ENCODE measurements at places on chromosomes 2 and 18. TPM values are rescaled to one million over a fixed set of nuclear protein-coding genes. Genes with fewer than 3 reads are reported as not detected.
A peak's percentile ranks its signal among the peaks of the same experiment; 100 is the strongest.

PLCD4 gene
- not detected for polyA plus RNA-seq

BCL11A gene
- polyA plus RNA-seq: not detected

SGPP2 gene
- not detected for polyA plus RNA-seq

CGREF1 gene
- 0.88 TPM for polyA plus RNA-seq

DNA sequence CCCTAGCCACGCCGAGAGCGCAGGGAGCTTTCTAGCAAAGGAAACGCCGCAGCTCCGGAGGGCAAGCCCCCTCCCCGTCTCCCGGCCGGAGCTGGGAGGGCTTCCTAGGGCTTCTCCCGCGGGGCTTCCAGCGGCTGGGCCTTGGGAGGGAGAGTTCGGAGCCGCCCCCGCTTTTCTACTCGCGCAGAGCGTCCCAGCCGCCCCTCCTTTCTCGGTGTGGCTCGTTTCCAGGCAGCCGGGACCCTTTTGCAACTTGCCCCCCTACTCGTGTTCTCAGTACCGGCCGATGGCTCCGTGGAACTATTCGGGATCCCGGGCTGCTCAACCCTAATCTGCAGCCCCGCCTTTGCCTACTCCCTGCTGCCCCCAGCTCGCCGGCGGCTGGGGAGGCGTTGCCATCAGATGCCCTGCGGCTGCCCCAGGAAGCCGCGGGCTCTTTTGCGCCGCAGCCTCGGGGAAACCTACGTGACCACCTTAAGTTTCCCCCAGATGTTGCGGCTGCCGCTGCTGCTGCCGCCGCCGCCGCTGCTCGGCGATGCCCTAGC is 1.5 kb upstream of the NR4A2 start:
- peak; percentile 68 for DNase-seq

- no peak for DNase-seq
Measured at GRCh38 chr18:66931010-66931409, 327.1 kb upstream of the CDH19 start.

DNA sequence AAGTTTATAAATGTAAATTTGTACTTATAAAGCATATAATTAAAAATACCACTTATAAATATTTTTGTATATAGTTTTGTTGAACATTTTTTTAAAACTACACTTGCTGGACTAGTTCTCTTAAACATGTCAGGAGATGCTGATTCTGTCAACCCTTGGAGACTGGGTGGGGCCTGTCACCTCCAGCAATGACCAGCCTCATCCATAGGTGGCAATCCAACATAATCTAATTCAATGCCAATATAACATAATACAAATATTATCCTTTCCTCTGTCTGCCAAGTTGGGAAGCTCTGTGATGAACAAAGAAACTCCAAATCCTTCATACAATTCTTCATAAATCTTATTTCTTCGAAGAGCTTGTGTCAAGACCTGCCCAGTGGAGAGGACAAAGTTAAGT is 140.4 kb downstream of the RBMS1 start:
- no peak for DNase-seq

- no peak for DNase-seq
Measured at GRCh38 chr18:27964811-27965210, 212.1 kb downstream of the CDH2 start.

DNA sequence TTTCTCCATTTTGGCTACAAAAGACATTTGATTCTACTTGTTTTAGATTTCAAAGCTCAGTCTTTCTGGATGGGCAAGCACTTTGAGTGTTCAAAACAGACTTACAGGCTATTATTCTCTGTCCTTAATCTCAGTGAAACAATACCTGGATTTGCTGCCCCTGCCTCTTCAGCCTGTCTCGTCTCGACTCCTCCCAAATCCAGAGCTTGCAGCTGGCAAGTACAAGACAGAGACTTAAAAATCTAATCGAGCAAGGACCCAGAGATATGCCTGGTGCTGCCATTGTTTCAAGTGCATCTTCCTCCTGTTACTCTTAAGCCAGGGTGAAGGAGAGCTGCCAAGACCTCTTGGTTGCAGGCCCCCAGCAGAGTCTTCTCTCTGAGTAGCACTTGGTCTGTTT is 59.2 kb downstream of the LRRC30 start:
- no peak for DNase-seq

GRCh38 chr2:237603718-237604362 is 13.3 kb upstream of the RAB17 start:
- DNase-seq: no peak

- DNase-seq: no peak
Measured at GRCh38 chr2:202566286-202566685, 68.5 kb upstream of the FAM117B start.

DNA sequence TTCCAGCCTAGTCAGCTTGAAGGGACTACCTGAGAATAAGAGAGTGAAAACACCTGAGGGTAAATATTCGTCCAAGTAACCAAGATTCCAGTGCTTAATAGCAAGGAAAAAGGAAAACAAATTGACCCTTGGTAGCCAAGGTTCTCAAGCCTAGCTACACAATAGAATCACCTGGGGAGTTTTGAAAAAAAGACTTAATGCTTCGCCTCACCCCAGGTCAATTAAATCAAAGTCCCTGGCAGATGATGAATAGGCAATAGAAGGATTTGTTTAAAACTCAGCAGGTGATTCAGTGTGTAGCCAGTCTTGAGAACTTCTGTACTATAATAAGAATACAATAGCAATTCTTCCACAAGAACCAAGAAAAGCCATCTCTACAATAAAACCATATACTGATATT is 500.2 kb downstream of the XIRP2 start:
- no peak for DNase-seq

GRCh38 chr18:77055429-77056300 is 76.9 kb downstream of the MBP start:
- DNase-seq: no peak

DNA sequence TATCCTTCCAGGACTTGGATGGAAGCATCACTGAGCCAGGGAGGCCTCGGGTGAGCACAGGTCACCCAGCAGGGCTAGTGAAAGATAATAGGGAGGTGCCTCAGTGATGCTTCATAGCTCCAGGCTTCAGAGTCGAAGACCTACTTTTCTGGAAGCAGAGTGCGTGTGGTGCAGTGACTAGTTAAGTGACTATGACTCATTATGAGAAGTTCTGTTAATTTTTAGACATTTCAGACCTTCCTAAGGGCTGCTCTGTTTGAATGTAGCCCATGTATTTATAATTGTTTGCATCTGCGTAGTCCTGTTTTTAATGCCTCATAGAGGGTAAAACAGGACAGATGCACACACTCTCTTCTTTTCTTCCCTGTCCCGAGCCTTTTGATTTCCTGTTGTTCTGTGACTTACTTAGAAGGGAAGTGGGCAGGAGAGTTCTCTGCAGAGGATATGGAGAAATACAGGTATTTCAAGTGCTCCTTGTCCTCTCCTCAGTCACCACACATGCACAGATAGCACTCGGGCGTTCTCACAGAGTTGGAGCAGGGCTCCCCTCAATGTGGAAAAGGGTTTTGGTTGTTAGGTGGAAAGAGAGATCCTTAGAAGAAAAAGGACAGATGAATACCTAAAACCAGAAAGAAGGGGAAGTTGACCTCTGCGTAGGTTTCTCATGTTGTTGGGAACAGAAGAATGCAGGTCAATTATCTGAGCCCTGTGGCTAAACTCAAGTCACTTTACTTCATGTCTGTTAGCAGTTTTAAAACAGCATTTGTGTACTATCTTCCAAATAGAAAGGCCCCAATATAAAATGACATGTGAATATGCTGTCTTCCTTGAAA is 34.7 kb downstream of the RALB start:
- DNase-seq: no peak

DNA sequence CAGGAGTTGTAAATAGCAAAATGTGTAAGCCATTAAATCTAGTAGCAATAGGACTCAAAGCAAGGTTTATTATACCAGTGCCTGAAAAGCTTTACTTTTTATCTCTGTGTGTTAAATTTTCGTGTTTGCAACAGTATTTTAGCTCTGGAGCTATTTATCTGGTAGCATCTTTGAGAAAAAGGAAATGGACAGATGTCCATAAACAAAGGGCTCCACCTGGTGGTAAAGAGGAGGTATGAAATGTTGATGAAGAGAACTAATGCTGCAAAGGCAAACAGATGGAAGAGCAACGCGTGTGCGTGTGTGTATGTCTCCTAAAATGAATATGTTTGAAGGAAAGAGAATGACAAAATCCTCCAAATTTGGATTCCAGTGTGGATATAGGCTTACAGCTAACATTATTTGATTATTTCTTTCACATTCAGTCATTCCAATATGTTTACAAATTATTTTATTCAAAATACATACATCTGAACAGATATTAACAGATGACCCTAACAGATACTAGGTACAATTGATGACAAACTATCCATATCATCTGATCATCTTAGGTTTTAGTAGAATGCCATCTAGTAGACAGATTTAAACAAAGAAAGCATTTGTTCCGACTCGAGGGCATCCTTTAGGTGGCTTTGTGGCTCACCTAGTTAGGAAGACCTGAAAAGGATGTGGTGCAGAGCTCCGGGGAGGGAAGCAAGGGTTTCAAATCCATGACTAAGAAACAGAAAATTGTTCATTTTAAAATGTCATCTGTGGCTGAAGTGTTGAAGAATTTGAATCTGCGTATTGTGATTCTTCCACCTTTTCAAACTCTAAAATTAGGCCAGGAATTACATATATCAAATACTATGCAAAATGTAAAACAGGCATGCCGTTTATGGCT is 383.3 kb downstream of the MTX2 start:
- peak; percentile 66 for DNase-seq

DNA sequence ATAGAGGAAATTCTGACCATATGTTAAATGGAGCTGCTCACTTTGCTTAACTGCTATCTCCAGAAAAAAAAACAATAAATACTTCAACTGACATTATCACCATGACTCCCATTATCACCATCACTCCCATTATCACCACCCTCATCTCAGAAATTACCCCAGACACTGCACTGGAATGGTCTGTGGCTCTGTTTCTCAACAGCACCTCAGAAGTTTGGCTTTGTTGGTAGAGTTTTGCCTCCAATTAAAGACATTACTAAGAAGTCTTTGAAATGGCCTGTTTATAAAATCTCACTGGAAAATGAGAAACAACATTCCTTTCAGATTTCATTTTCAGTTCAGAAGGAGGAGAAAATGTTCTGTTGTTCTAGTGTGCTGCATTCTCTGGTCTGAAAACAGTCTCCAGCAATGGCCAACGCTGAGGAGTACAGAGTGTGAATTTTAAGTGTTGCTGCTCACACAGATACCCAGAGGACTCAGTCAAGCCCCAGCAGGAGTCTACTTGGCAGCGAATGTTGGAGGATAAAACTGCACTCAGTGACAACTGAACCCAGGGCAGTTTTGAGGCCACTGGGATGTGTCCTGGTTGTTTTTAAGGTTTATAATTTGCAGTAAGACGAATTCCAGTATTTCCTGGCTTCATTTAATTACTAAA is 364.5 kb upstream of the CDH2 start:
- DNase-seq: no peak

DNA sequence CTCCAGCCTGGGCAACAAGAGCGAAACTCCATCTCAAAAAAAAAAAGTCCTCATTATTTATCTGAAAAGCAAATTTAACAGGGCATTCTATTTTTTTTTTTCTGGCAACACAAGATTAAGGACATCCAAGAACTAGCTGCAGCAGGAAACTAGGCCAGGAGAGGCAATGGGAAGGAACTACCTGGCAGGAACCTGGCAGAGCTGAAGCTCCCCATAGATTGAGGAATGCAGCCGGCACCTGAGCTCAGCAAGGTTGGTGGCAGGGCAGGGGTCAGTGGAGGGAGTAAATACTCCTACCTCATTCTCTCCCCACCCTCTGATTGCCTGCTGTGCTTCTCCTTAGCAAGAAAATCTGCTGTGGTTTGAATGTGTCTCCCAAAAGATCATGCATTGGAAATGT is 30.4 kb upstream of the LAPTM4A start:
- no peak for DNase-seq

DNA sequence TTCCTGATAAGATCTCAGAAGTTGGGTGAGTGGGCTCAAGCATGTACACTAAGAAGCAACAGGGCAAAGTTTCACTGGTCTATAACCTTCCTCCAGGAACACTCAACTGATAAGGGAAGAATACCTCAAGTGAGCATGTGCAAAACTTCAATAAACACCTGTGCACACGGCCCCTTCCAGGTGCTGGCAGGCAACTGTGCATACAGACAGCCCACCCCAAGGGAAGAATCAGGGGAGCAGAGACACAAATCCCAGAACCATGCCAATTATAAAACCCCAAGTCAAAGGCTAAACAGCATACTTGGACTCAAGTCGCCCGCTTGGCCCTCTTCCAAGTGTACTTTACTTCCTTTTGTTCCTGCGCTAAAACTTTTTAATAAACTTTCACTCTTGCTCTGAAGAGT is 85.9 kb upstream of the RTN4 start:
- no peak for DNase-seq

- DNase-seq: no peak
Measured at GRCh38 chr2:234714711-234715110, 217.8 kb upstream of the ARL4C start.

GRCh38 chr2:43019025-43019367 is 207.4 kb downstream of the ZFP36L2 start:
- DNase-seq: no peak

GRCh38 chr2:163713534-163714311 is 22.1 kb downstream of the FIGN start:
- DNase-seq: no peak

DNA sequence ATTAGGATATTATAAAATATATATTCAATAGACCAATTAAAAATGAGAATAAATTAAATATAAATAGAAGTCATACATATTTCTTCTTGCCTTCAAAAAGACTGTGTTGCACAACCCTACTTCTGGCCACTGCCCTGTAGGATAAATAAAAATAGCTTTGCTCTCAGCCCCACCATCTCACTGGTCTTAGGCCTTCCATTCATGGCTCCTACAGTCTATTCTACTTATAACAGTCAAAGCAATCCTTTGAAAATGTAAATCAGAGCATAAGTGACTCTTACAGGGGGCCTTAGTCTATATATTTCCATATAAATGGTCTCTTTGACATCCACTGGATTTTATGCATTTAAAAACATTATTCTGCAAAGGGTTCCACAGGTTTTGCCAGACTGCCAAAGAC is 72.9 kb downstream of the KLF7 start:
- DNase-seq: no peak

DNA sequence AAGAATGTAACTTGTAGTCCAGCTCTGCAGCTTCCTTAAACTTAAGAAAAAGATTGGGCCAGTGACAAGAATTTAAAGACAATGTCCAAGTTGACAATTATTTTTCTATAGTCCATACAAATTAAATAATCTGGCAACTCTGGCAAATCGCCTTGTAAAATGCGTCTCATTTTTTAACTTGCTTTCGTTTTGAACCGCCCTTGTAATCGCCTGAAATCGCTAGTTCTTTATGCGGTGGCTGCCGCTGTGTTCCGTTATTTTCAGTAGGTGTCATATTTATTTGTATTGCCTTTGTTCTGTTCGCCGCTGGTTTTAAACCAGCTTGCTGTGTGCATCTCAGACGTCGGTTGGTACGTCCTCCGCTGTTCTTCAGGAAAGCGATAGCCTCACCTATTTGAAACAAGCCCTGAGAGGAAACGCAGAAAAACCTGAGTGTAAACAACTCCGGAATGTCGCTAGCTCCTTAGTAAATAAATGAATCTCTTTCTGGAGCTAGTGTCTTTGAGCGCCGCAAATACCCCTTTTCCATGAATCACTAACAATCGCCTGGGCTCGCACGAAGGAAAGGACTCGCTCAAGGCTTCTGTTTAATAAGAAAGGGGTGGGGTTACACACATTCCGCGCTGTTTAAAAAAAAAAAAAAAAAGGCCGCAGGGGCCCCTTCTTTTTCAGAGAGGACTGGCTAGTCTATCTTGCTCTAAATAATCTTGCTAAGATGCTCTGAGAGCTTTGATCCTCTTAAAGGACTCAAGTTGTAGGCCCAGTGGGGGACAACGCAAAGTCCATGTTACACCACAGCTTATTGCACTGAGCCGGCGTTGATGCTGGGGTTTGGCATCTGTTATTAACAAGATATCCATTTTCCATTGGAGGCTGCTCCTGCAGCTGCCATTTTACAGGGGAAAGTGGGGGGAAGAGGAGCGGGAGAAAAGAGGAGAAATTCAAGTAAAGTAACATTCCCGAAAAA is 3.0 kb downstream of the HOXD8 start:
- DNase-seq: no peak
